ENCODE measurements at places on chromosomes 12 and 14.

GRCh38 chr12:79988368-79988767, 53.5 kb upstream of the PPP1R12A start:
- DNase-seq = peak; percentile 55

DNA sequence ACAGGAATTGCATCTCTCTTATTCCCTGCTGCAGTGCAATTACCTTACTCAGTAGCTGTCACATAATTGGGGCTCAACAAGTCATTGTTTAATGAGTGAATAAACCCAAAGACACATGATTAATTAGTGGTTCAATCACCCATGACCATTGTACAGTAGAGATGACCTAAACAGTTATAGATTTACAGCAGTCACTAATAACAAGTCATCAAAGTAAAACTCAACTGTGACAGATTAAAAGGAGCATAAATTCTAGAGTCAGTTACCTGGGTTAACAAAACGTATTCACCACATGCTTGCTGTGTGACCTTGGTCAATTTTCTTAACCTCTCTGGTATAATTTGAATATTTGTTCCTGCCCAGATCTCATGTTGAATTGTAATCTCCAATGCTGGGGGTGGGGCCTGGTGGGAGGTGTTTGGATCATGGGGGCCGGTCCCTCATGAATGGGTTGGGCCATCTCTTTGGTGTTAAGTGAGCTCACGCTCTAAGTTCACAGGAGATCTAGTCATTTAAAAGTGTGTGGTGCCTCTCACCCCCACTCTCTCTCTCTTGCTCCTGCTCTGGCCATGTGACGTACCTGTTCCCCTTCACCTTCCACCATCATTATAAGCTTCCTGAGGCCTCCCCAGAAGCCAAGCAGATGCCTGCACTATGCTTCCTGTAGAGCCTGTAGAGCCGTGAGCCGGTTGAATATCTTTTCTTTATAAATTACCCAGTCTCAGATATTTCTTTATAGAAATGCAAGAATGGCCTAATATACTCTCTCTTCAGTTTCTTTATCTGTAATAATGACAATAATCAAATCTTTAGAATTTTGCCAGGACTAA, 141.9 kb upstream of the PLEKHG7 start:
- DNase-seq = no peak

DNA sequence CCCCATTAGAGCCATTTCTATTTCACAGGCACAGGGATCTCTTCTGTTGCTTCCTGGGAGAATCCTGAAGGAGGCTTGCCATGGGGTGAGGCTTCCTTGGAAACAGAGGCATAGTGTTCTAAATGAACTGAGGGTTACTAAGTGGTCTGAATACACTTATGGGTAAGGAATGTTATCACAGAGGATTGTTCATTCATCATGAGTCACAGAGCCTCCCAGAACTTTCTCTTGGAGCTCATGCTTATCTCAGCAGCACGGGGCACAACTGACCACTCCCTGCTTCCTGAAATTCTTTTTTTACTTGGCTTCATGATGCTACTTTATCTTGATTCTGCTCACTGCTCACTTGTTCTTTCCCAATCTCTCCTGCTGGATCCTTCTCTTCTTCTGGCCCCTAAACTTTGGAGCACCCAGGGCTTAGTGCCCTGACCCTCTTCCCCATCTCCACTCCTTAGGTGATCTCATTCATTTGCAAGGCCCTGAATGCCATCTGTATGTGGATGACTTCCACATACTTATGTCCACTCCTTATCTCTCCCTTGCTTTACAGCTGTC, 57.9 kb downstream of the ANO6 start:
- DNase-seq = peak; percentile 82

DNA sequence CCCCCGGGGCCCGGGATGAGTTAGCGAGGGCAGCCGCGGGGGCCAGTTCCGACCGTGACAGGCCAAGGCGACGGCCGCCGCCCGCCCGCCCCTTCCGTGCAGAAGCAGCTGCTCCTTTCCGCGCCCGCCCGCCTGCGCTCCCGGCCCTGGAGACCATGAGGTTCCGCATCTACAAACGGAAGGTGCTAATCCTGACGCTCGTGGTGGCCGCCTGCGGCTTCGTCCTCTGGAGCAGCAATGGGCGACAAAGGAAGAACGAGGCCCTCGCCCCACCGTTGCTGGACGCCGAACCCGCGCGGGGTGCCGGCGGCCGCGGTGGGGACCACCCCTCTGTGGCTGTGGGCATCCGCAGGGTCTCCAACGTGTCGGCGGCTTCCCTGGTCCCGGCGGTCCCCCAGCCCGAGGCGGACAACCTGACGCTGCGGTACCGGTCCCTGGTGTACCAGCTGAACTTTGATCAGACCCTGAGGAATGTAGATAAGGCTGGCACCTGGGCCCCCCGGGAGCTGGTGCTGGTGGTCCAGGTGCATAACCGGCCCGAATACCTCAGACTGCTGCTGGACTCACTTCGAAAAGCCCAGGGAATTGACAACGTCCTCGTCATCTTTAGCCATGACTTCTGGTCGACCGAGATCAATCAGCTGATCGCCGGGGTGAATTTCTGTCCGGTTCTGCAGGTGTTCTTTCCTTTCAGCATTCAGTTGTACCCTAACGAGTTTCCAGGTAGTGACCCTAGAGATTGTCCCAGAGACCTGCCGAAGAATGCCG, 699 bp downstream of the MGAT2 start:
- DNase-seq = peak; percentile 66

GRCh38 chr14:95237121-95237957, 80.0 kb upstream of the DICER1 start:
- DNase-seq = no peak

GRCh38 chr12:82517027-82517426, 158.7 kb downstream of the METTL25 start:
- DNase-seq = no peak

DNA sequence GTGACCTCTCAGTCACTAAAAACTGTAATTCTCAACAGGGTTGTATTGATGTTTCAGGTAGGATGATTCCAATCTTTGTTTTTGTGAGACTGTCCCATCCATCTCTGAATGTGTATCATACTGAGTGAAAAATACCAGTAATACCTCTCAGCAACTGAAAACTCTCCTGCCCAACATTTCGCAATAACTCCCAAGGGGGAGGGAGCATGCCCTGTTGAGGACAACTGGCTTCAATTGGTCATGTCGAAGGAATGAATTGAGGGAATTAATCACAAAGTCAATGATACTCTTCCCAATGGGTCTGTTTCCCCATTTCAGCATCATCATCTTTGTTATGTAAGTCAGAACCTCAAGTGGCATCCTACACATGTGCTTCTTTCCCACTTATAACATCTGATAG, 102.4 kb upstream of the E2F7 start:
- DNase-seq = no peak

GRCh38 chr12:549476-550082, 89.8 kb downstream of the B4GALNT3 start:
- no peak for DNase-seq

DNA sequence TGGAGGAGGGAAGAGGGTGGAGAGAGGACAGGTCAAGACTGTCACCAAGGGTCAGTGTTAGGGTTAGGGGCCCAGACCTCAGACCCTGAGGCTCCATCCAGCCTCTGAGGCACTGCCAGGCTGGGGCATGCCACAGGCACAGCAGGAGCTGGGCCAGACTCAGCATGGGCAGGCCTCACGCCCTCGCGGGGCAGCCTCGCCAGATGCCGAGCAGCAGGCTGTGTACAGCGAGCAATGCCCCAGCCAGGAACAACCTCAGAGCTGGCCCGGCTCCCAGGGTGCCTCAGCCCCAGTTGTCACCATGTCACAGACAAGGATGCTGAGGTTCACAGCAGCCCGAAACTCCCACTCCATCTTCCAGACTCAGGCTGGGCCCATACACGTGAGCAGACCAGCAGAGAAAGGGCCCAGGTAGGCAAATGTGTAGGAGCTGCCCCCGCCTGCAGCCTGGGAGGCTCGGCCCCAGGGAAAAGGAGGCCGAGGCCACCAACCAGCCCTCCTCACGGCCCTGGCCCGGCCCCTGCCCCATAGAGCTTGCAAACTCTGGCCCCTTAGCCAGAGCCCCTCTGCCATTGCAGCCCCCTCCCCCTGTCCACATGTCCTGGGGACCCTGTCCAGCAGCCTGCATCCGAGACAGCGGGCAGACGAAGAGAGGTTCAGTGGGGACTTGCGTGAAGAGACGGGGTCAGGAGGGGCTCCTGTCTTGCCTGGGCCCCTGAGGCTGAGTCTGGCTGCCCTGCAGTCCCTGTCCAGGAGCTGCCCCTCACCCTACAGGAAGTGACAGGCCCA, 7.5 kb downstream of the C14orf180 start:
- no peak for DNase-seq

- DNase-seq = no peak
Measured at GRCh38 chr14:100586403-100587085, 673 bp downstream of the BEGAIN start.

DNA sequence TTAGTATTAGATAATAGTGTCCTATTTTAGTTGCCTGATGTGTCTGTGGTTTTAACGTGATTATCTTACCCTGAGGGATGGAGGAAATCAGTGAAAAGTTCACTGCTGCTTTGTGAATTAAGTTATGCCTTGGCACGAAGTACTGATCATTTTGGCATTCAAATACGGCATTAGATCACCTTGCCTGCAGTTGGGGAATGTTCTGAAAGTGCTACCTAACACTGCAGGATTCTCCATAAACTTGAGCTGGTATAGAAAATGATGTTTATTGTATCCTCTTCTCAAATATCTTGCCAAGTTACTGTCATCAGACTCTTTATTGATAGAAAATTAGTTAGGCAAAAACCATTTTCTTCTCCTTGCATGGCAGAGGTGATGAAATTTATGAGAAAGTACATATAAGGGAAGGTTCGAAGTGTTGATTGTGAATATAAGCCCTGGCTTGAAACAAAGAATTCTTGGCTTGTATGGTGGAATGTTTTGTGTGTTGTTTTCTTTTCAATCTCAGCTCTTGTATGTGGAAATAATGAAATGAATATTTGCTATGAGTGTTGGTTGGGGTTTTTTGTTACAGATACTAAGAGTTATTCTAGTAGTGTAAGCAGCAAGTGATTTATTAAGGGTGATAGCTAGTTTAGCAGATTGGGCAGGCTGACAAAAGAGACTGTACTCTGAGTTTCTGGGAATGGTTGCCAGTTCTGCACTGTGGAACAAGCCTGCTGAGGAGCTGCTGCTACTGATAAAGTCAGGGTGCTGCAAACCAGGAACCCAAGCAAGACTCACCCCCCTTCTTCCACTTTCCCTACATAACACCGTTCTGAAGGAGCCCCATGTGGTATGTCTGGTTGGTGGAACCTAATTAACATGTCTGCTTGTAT, 448.3 kb downstream of the PCNX1 start:
- DNase-seq = no peak
